ENCODE measurements at places on chromosomes 4 and X. TPM values are rescaled to one million over a fixed set of nuclear protein-coding genes. Genes with fewer than 3 reads are reported as not detected.

The CXCL10 gene
- under 0.01 TPM for total RNA-seq

The MAGEA9B gene
- total RNA-seq = under 0.01 TPM

The AKAP4 gene
- total RNA-seq = not detected

The ATG4A gene
- 17.3 TPM for total RNA-seq

The COL25A1 gene
- 6.9 TPM for total RNA-seq

The GAGE12E gene
- total RNA-seq = not detected

The MAGEB6 gene
- total RNA-seq = not detected

The BTC gene
- total RNA-seq = 0.43 TPM

The CT45A6 gene
- not detected for total RNA-seq

The NFXL1 gene
- 11.7 TPM for total RNA-seq

The EPHA5 gene
- 0.32 TPM for total RNA-seq

The THAP6 gene
- 11.0 TPM for total RNA-seq

The UGT2A1 gene
- total RNA-seq = not detected

The POU3F4 gene
- not detected for total RNA-seq

The SMARCAD1 gene
- 56.1 TPM for total RNA-seq

The NAT8L gene
- total RNA-seq = under 0.01 TPM

The TMA16 gene
- total RNA-seq = 30.6 TPM

The PRRG3 gene
- total RNA-seq = not detected

Data from fibroblast of villous mesenchyme (primary cell).